ENCODE measurements at places on chromosomes 7 and 10.

DNA sequence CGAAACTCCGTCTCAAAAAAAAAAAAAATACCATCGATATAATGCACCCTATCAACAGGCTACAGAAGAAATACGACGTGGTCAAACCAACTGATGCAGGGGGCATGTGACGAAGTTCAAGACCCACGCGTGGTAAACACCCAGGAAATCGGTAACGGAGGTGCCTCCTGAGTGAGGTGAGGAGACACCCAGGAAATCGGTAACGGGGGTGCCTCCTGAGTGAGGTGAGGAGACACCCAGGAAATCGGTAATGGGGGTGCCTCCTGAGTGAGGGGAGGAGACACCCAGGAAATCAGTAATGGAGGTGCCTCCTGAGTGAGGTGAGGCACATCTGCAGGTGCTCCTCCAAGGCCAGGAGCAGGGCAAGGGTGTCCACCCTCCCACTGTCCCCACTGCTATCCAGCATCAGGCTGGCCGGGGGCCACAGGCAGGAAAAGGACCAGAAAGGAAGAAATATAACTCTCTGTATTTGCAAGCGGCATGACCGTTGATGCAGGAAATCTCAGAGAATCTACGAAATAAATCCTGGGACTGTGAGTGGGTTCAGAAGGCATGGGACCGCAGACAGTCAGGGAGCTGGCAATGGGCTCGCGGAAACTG is 10.7 kb upstream of the GPR146 start:
- peak; percentile 18 for DNase-seq

- no peak for DNase-seq
Observed at GRCh38 chr10:35638101-35638500, 4.0 kb downstream of the FZD8 start.

- DNase-seq, result no peak
Observed at GRCh38 chr7:26850193-26850651, 14.2 kb downstream of the SKAP2 start.

DNA sequence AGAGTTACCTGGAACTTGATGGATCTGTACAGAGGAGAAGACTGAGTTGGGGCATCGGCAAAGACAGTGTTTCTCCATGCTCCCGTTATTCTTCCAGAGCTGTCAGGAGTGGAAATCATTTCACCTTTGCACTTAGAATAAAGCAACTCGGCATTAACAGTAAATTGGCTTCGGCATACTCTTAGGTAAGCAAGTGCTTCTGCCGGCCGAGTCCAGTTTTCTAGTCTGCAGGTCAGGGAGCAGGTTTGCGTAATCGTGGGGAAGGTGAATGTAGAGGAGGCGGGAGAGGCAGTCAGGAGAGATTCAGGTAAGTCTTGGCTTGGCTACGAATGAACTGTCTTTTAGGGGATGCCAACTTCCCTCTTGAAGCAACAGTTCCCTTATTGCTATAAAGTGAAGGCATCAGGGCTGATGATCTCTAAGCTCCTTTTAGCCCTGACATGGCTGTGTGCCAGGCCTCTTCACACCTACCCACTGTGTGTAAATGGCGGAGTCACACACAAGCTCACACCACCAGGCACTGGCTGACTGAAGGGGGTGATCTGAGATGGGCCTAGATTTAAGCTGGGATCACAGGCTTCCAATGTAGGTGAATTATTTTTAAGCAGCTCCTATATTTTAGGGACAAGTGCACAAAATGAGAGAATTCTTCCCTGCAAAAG is 127.1 kb downstream of the GATA3 start:
- DNase-seq, result no peak

DNA sequence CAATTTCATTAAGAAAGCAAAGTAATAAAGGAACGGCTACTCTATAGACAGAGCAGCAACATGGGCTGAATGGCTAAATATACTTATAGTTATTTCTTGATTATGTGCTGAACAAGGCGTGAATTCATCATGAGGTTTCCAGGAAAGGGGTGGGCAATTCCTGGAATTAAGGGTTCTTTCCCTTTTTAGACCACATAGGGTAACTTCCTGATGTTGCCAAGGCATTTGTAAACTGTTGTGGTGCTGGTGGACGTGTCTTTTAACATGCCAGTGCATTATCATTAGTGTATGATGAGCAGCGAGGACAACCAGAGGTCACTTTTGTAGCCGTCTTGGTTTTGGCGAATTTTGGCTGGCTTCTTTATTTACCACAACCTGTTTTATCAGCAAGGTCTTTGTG is 28.5 kb upstream of the ZMYND11 start:
- DNase-seq, result no peak

DNA sequence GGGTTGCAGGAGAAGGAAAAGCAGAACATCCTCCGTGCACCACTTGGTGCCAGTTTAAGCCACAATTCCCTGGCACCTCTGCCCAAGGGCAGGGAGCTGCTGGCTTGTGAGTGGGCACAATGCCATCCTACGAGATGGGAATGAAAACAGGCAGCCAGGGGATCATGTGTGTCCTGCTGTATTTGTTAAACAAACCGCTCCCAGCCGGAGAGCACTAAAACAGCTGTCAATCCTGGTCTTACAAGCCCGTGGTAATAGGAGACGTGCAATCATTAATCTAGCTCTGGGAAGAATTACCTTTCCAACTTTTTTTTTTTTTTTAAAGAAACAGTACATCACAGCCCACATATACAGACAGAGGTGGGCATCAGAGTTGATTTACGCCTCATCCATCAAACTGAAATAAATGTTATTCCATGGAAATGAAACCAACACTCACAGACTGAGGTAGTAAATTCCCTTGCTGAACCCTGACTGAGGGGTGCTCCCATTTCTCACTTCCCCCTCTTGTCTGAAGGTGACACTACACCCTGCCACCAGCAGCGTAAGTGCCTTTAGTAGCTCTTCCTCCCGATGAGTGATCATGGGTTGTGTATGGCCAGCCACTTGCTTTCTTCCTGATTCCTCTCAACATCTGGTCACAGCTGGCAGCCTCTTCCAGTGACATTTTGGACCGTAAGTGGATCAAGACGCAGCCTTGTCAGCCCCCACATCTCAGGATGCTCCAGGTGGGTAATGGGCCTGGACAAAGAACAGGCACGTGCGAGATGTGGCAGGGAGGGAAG is 143.8 kb downstream of the TEX36 start:
- DNase-seq, result no peak

- DNase-seq, result no peak
Observed at GRCh38 chr7:82129091-82129490, 314.5 kb downstream of the CACNA2D1 start.

DNA sequence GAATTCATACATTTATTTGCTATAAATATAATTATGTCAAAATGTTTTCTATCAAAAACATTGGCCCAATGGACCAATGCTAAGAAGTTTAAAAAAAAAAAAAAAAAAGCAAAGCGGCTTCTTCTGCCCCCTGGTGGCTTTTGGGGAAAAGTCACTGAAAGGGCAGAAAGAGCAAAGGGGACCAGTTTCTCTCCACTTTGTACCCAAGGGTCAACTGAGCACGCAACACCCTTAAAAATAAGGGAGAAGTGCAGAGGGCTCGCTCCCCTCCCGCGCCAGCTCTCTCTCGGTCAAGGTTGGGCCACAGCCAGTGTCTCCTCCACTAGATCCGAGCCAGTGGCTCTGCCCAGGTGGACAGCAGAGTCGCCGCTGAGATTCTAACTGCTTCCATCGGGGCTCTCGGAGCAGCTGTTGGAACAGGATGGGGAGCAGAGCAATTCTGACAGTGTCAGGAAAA is 136.4 kb upstream of the FGFR2 start:
- DNase-seq, result no peak

DNA sequence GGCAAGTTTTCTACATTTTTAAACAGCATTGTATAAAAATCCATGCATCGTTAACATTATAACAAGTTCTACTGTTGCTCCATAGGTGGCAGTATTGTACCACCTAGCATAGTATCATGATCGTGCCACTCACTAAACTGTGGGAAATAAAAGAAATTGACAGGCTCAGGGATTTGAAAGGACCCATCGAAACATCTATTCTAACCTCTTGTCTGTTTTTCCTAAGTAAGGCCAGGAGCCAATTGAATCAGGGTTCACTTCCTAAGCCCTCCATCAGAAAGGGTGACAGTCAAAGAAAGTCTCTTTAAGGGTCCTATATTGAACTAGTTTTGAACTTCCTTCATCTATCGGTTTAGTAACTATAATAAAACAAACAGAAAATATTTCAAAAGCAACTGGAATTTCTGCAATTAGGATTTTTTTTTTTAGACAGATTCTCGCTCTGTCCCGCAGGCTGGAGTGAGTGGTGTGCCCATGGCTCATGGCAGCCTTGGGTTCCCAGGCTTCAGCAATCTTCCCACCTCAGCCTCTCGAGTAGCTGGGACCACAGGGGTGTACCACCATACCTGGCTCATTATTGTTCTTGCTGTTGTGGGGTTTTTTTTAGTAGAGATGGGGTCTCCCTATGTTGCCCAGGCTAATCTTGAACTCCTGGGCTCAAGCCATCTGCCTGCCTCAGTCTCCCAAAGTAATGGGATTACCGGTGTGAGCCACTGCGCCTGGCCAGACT is 9.4 kb downstream of the HACD1 start:
- no peak for DNase-seq

- DNase-seq, result no peak
Observed at GRCh38 chr7:134834689-134835462, 55.4 kb downstream of the CALD1 start.

DNA sequence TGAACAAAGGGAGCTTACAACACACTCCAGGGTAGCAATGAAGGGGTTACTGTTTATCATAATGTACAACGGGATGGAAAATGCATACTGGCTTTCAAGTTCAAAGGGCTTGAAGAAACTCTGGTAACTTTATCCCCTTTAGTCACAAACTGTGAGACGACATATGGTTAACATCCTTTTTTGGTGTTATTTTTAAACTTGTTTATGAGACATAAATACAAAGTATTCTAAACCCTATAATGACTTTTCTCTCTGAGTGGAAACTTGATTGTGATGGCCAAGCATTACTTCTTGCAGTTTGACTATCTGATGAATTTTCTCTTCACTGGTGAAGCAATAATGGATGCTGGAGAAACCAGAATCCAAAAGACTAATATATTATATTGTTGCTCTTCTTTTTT is 62.0 kb upstream of the SEMA3A start:
- no peak for DNase-seq

- no peak for DNase-seq
Observed at GRCh38 chr7:130481898-130482297, 10.0 kb upstream of the MEST start.

Data from activated naive CD4-positive, alpha-beta T cell treated with Interleukin-2 at 50 U/mL for 16 hours (primary cell).